ENCODE measurements at places on chromosomes 11 and 22.
A peak's percentile ranks its signal among the peaks of the same experiment; 100 is the strongest.

- no peak for DNase-seq
These were observed 224.0 kb upstream of the NARS2 start for GRCh38 chr11:78798663-78799062.

- DNase-seq: no peak
These were observed 50.0 kb downstream of the C11orf58 start for GRCh38 chr11:16788141-16789062.

GRCh38 chr11:127035824-127036223, 35.3 kb upstream of the KIRREL3 start:
- no peak for DNase-seq

GRCh38 chr11:121551463-121551862, 98.7 kb upstream of the SORL1-AS1 start:
- peak; percentile 32 for DNase-seq
